ENCODE measurements at places on chromosomes 2 and 18.

GRCh38 chr2:25912851-25913695 lies 34.8 kb upstream of the ASXL2 start:
- DNase-seq = no peak

DNA sequence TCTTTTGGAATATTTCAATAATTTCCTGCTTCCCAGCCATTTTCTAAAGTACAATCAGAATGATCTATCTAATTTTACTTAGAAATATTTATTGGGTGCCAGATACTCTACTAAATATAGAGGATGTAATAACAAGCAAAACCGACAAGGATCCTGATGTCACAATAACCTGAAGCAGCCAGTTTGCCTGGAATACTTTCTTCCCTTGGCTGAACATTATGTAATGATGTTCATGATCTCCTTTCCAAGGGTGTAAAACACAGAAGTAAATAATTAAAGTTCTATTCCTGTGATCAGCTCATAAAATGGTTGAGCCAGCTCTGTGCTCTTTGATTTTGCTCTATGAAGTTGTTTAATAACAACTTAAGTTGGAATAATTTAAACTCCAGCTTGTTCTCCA lies 2.6 kb upstream of the MRPL19 start:
- DNase-seq = no peak

DNA sequence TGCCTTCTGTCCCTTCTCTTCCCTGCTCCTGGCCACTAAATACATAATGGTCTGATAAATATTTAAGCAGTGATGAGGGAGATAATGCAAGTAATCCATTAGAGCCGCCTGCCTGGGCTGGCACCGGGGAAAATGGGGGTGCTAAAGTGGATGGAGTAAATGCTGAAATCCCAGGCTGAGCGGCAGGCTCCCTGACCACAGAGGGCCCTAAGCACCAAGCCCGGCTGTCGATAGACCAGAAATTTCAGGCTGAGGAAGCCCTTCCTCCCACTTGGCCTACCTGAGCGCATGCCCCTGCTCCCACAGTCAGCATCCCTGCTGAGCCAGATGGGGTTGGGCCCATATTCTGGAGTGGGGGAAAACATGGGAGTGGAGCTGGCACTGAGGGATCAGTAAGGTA lies 197.5 kb upstream of the SKOR2 start:
- no peak for DNase-seq

- DNase-seq = no peak
Observed at GRCh38 chr18:3579701-3580100, 129.7 kb downstream of the TGIF1 start.

DNA sequence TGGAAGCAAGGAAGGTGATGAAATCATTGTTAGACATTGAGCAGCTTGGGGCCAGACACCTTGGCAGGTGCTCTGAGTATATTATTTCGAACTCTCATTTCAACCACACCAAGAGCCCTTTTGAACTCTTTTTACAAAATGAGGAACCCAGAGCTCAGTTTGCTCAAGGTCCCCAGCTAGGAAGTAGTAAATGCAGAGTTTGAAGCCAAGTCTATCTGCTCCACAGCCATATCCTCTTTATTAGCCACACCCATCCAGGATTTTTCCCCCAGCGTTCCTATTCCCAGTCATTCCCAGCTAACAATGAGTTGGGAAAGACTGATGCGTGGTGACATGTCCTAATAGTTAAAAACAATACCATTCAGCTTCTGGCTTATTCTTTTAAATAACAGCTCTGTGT lies 40.2 kb downstream of the SEMA4F start:
- no peak for DNase-seq

DNA sequence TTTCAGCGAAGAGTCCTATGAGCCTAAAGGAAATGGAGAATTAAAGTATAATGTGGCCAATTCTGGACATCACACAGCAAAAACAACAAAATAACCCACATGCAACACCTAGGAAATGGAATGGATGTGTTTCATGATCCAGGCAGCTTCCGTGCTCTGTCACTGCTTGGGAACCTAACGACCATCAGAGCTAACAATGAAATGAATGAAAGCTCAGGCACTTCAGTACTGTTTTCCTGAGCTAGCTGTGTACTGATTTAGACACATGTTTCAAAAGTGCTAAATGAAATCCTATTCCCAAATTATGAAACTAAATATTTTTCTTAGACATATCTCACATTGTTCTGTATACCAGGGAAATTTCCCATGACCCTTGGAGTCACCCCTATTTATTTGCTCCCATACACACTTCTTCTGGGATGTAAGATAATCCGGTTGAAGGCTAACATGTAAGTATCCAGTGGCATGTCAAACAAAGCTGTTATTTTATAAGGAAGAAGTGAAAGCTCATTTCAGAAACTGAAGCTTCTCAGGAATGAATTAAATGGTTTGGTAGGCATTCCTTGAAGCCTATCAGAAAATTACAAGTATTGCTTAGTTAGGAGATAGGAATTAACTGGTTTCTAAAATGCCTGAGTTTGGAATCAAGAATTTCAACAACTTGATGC lies 108.5 kb upstream of the RND3 start:
- no peak for DNase-seq

GRCh38 chr2:25416674-25417073 lies 74.9 kb upstream of the DNMT3A start:
- no peak for DNase-seq

- no peak for DNase-seq
Observed at GRCh38 chr2:238061315-238062202, 758 bp downstream of the SCLY start.

DNA sequence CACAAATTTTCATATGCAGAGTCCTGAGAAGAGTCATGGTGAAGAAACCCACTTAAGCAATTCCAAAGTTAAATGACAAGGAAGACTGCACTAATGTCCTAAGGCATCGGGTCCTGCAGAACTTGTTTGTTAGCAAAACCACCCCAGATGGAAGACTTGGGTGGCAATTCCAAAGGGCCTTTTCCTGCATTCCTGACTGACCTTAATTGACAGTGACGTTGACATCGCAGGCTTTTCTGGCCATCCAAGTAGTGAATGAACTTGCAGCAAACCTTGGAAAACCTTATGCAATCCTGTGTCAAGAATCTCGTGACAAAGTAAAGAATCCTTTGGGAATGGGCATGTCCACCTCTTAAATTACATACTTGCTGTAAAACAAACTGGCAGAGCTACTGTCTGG lies 112.5 kb upstream of the SH3BP4 start:
- DNase-seq = no peak

All from cerebellum (tissue), 4 donors.